Ovary (tissue), 10 donors: ENCODE measurements at places on chromosomes 2 and 18. TPM values are rescaled to one million over a fixed set of nuclear protein-coding genes. Genes with fewer than 3 reads are reported as not detected.

The ASPRV1 gene
- total RNA-seq, result 3.9 TPM

The DQX1 gene
- not detected for total RNA-seq

The AQP12B gene
- total RNA-seq, result 0.36 TPM

The TM4SF20 gene
- total RNA-seq, result not detected

The MYO1B gene
- total RNA-seq, result 20.1 TPM

The GALR1 gene
- under 0.01 TPM for total RNA-seq

The LAMA3 gene
- total RNA-seq, result 14.8 TPM

DNA sequence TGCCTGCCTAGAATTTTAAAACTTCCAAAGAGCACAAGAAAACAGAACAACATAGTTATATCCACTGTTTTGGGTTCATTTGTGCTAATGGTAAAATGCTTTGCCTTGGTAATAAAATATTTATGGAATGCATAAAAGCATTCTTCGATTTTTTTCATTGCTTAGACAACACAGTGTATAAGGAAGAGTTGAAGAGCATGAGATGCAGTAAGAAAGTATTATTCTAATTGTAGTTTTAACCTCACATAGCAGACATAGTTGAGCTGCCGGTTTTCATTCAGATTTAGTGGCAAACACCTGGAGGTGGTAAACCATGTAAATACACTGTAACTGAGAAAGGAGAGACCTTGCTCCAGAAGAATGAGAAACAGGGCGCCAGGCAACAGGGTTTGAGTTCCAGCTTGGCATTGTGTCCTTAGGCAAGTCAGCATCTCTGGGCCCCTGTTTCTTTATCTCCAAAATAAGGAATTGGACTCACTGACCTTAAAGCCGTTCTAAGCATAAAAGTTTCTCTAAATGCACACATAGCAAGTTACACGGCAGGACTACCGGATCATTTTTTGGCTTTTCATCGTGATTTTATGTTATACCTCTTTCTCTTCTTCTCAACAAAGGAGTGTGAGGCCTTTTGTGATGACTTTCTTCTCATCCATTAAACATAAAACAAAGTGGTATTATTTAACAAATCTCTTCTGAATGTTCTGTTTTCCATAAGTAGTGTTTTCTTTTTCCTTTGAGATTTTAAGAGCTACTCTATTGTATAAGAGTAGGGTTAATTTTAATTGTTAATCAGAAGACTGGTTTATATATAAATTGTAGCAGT is 7.9 kb downstream of the UGP2 start:
- H3K4me3 ChIP-seq, result no peak overlapping the region
- H3K27me3 ChIP-seq, result no peaks in the 10 kb centered on the region
- no peak overlapping the region for H3K27ac ChIP-seq
- H3K4me1 ChIP-seq, result peaks cover 13% of the 10 kb centered on the region
- no peak for DNase-seq
- H3K36me3 ChIP-seq, result no peaks in the 10 kb centered on the region

- H3K27ac ChIP-seq, result no peak overlapping the region
- H3K36me3 ChIP-seq, result no peaks in the 10 kb centered on the region
- no peak overlapping the region for H3K4me3 ChIP-seq
- H3K4me1 ChIP-seq, result no peaks in the 10 kb centered on the region
- no peak for DNase-seq
- H3K27me3 ChIP-seq, result no peaks in the 10 kb centered on the region
Observed at GRCh38 chr2:102301867-102302362, 9.4 kb upstream of the IL1RL1 start.

DNA sequence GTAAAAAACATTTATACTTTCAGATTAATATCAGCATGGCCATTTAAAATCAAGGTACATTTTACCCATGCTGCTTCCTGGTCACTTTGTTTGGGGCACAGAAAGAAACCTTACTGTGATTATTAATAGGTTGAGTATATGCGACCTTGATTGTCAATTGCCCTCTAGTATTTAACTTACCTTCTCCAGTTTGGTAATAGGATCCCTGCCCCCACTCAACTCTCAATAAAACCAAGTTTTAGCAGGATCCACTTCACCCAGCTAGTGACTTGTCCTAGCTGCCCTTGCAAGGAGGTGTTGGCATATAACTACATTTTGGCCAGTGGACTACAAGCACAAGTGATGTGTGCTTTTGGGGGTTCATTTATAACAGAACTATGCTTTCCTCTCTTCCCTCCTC is 34.3 kb downstream of the FANCL start:
- no peak overlapping the region for H3K4me3 ChIP-seq
- no peaks in the 10 kb centered on the region for H3K4me1 ChIP-seq
- no peaks in the 10 kb centered on the region for H3K36me3 ChIP-seq
- no peak for DNase-seq
- no peak overlapping the region for H3K27ac ChIP-seq

- H3K36me3 ChIP-seq, result no peaks in the 10 kb centered on the region
- no peaks in the 10 kb centered on the region for H3K27me3 ChIP-seq
- H3K27ac ChIP-seq, result no peak overlapping the region
- H3K4me1 ChIP-seq, result no peaks in the 10 kb centered on the region
- DNase-seq, result no peak
Observed at GRCh38 chr2:161825429-161825828, 201.2 kb downstream of the SLC4A10 start.

DNA sequence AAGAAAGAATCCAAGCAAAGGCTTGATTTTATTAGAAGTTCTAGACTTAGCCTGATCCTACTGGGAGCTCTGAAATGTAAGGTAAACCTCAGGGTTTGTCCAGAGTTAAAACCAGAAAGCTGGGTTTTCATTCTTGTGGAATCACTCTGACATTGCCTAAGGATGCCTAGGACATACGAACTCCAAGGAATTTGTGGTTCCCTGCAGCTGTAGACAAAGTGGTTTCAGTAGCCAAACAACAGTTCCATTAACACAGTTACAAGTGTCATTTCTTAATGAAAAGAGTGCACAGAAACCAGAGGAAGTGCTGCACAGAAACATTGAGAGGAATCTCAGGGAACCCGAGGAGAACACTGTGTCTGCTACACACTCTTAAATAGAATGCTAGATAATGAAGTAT is 221.4 kb upstream of the ST6GAL2 start:
- H3K27ac ChIP-seq, result no peak overlapping the region
- H3K27me3 ChIP-seq, result no peaks in the 10 kb centered on the region
- DNase-seq, result no peak
- H3K4me3 ChIP-seq, result no peak overlapping the region

- H3K36me3 ChIP-seq, result no peaks in the 10 kb centered on the region
- H3K4me3 ChIP-seq, result no peak overlapping the region
- no peaks in the 10 kb centered on the region for H3K4me1 ChIP-seq
- H3K27me3 ChIP-seq, result no peaks in the 10 kb centered on the region
Observed at GRCh38 chr2:111186933-111187332, 66.2 kb downstream of the BCL2L11 start.

GRCh38 chr2:164115806-164116205 is 380.0 kb upstream of the FIGN start:
- H3K27ac ChIP-seq, result no peak overlapping the region
- H3K36me3 ChIP-seq, result no peaks in the 10 kb centered on the region
- no peaks in the 10 kb centered on the region for H3K27me3 ChIP-seq
- H3K4me3 ChIP-seq, result no peak overlapping the region

- peaks cover 5% of the 10 kb centered on the region for H3K4me1 ChIP-seq
- H3K27me3 ChIP-seq, result no peaks in the 10 kb centered on the region
- H3K4me3 ChIP-seq, result no peak overlapping the region
- no peaks in the 10 kb centered on the region for H3K36me3 ChIP-seq
- no peak for DNase-seq
- H3K27ac ChIP-seq, result peak overlapping the region; percentile 31
Observed at GRCh38 chr2:219416235-219416602, 2.0 kb upstream of the DES start.

- H3K4me3 ChIP-seq, result no peak overlapping the region
- no peaks in the 10 kb centered on the region for H3K27me3 ChIP-seq
- no peaks in the 10 kb centered on the region for H3K4me1 ChIP-seq
- no peak for DNase-seq
Observed at GRCh38 chr2:158567208-158567607, 110.5 kb downstream of the PKP4 start.

DNA sequence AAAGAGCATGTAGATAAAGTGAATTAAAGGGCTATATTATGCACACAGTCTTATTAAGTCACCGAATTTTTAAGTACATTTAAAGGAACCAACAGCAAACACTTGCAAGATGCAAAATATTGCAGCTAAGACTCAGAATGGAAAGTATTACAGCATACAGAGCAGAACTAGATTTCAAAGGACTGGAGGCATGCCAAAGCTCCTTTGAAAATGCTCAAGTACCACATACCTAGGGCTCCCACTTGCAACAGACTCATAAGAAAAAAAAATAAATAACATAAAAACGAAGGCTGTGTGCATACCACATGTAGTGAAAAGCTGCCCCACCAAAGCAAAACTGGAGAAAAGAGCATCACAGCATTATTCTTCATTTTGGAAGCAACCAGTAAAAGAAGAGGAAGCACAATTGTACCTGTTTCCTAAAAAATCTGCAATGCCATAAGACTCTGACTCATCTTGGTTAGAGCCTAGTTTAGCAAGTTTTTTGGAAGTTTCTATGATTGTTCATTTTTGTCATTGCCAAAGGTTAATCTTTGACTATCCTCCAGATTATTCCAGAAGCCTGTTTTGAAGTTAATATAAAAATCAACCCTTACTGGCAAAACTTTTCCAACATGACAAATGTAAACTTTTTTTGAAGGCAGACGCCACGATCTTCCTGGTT is 306.0 kb upstream of the COL3A1 start:
- no peak for DNase-seq
- H3K4me3 ChIP-seq, result no peak overlapping the region
- peaks cover 2% of the 10 kb centered on the region for H3K4me1 ChIP-seq
- no peaks in the 10 kb centered on the region for H3K27me3 ChIP-seq

- H3K27me3 ChIP-seq, result no peaks in the 10 kb centered on the region
- no peak for DNase-seq
- H3K4me3 ChIP-seq, result no peak overlapping the region
- H3K27ac ChIP-seq, result no peak overlapping the region
- peaks cover 20% of the 10 kb centered on the region for H3K4me1 ChIP-seq
- no peaks in the 10 kb centered on the region for H3K36me3 ChIP-seq
Observed at GRCh38 chr2:20067992-20068584, 16.7 kb upstream of the LAPTM4A start.

DNA sequence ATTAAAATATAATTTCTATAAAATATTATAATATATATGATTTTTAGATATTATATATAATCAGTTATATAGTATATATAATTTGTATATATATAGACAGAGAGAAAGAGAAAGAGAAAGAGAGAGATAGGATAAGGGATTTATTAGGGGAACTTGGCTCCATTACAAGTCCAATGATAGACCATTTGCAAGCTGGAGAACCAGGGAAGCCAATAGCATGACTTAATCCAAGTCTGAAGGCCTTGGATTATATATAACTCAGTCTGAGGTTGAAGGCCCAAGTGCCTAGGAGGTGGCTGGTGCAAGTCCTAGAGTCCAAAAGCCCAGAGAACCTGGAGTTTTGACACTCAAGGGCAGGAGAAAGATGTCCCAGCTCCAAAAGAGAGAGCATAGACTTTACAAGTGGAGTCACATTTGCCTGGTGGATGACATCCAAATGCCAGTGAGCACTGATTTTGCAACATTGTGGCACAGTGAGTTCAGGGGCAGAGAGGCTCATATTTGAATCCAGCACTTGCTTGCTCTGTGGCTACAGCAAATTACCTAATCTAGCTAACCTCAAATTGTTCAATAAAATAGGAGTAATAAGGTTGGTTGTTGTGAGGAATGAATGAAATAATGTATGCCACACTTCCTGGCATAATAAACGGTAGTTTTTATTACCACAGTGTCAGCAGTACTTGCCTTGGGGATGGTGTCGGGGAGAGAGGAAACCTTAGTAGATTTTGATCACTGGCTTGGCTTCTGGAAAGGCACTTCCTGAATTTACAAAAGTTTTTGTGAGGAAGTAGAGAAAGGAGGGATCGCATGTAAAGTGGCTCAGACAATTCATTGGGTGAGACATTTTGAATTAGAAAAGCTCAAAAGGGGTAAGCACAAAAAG is 69.6 kb upstream of the CD28 start:
- H3K27ac ChIP-seq, result no peak overlapping the region
- H3K4me1 ChIP-seq, result no peaks in the 10 kb centered on the region
- H3K27me3 ChIP-seq, result no peaks in the 10 kb centered on the region
- no peak for DNase-seq
- no peaks in the 10 kb centered on the region for H3K36me3 ChIP-seq

DNA sequence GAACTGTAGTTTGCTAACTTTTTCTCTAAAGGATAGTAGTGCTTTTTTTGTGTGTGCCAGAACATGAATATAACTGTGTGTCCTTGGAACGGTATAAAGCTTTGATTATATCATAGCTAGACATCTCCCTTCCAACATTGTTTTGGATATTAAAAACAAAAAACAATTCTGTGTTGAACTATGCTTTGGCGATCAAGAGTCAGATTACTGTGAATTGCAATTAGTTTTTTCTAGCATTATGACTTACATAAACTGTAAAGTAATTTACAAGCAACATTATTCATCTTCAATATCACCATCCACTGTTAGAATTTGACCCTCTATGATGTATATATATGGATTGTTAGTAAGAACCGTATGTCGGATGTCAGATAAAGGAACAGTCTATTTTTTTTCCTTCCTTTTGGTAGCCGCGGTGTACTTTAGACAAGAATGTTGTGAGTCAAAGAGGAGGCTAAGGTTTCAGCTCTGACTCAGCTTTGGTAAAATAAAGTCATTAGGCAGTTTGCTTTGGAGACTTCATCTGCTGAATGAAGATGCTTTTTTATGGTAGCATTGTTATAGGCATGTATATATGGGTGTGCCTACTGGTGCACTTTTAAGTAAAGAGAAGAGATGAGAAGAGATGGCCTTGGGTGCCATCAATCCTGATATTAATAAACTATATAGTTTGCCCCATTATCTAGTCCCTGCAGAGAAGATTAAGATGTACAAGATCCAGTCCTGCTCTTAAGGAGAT is 76.4 kb downstream of the LTBP1 start:
- H3K36me3 ChIP-seq, result no peaks in the 10 kb centered on the region
- H3K4me1 ChIP-seq, result peaks cover 1% of the 10 kb centered on the region
- no peak overlapping the region for H3K4me3 ChIP-seq
- no peak overlapping the region for H3K27ac ChIP-seq
